Dermis microvascular lymphatic vessel endothelial cell (primary cell): ENCODE measurements at places on chromosomes 13 and 19. TPM values are rescaled to one million over a fixed set of nuclear protein-coding genes. Genes with fewer than 3 reads are reported as not detected.

The ZNF667 gene
- 1.8 and 2.5 TPM in 2 replicates for total RNA-seq

The CRTC1 gene
- total RNA-seq = 0.64 and 1.1 TPM in 2 replicates

The PLIN5 gene
- 3.5 and 11.1 TPM in 2 replicates for total RNA-seq

The DAND5 gene
- 0.25 and 0.26 TPM in 2 replicates for total RNA-seq

The SIGLEC12 gene
- not detected in 2 replicates for total RNA-seq

The PALM gene
- 35.3 and 54.0 TPM in 2 replicates for total RNA-seq

The SOX21 gene
- 0.39 and 3.2 TPM in 2 replicates for total RNA-seq

The PSG7 gene
- total RNA-seq = under 0.01 TPM in 1 of 2 replicates, not detected in the other

The IZUMO1 gene
- total RNA-seq = 0.25 and 0.26 TPM in 2 replicates

The PCP2 gene
- not detected in 2 replicates for total RNA-seq

The SLC5A5 gene
- not detected in 2 replicates for total RNA-seq

The SCEL gene
- total RNA-seq = not detected in 2 replicates

The CBLC gene
- 0.13 TPM in 1 of 2 replicates, not detected in the other for total RNA-seq

The ADGRE1 gene
- not detected in 2 replicates for total RNA-seq

The LILRB1 gene
- 0.13 TPM in 1 of 2 replicates, not detected in the other for total RNA-seq

The ZNF296 gene
- 0.13 and 0.25 TPM in 2 replicates for total RNA-seq

The ZNF579 gene
- 1.9 and 3.5 TPM in 2 replicates for total RNA-seq

The TEAD2 gene
- total RNA-seq = 57.4 and 72.2 TPM in 2 replicates

The ZNF541 gene
- 0.39 and 0.63 TPM in 2 replicates for total RNA-seq

The AP1M1 gene
- total RNA-seq = 43.9 and 71.2 TPM in 2 replicates

The PLIN3 gene
- total RNA-seq = 75.1 and 97.5 TPM in 2 replicates

The LRG1 gene
- total RNA-seq = 0.90 and 2.1 TPM in 2 replicates

The CD37 gene
- total RNA-seq = not detected in 2 replicates

The ZNF626 gene
- total RNA-seq = 7.2 and 10.1 TPM in 2 replicates

The JAK3 gene
- total RNA-seq = 1.7 and 2.4 TPM in 2 replicates

The ZNF333 gene
- 4.2 and 9.6 TPM in 2 replicates for total RNA-seq

The GFY gene
- not detected in 2 replicates for total RNA-seq

The RASL11A gene
- total RNA-seq = 1.2 and 2.3 TPM in 2 replicates

The FOXA3 gene
- 0.13 TPM in 1 of 2 replicates, not detected in the other for total RNA-seq

The CABP5 gene
- total RNA-seq = not detected in 2 replicates

The GIPR gene
- total RNA-seq = 0.13 TPM in 1 of 2 replicates, not detected in the other

The NKPD1 gene
- total RNA-seq = 0.13 TPM in 2 replicates

The KLK14 gene
- total RNA-seq = not detected in 2 replicates

The C13orf42 gene
- total RNA-seq = not detected in 2 replicates

The CPAMD8 gene
- 1.5 and 2.4 TPM in 2 replicates for total RNA-seq

The TEX30 gene
- 23.2 and 29.6 TPM in 2 replicates for total RNA-seq

The ATP8A2 gene
- 0.13 TPM in 2 replicates for total RNA-seq

The LGI4 gene
- not detected in 2 replicates for total RNA-seq

The CLIP3 gene
- total RNA-seq = 1.3 and 6.1 TPM in 2 replicates

The DNAAF3 gene
- 0.26 and 0.38 TPM in 2 replicates for total RNA-seq

The SHISA7 gene
- total RNA-seq = not detected in 2 replicates

The GZMM gene
- total RNA-seq = not detected in 2 replicates

The CYP4F8 gene
- not detected in 2 replicates for total RNA-seq

The NPAS1 gene
- not detected in 2 replicates for total RNA-seq
